Activated T-cell treated with anti-CD3 and anti-CD28 coated beads for 4 hours (primary cell): ENCODE measurements at places on chromosomes 3 and 15.

GRCh38 chr3:171286580-171287249 is 173.5 kb downstream of the TNIK start:
- DNase-seq: no peak

GRCh38 chr3:100207886-100208285 is 52.9 kb upstream of the TBC1D23 start:
- no peak for DNase-seq

DNA sequence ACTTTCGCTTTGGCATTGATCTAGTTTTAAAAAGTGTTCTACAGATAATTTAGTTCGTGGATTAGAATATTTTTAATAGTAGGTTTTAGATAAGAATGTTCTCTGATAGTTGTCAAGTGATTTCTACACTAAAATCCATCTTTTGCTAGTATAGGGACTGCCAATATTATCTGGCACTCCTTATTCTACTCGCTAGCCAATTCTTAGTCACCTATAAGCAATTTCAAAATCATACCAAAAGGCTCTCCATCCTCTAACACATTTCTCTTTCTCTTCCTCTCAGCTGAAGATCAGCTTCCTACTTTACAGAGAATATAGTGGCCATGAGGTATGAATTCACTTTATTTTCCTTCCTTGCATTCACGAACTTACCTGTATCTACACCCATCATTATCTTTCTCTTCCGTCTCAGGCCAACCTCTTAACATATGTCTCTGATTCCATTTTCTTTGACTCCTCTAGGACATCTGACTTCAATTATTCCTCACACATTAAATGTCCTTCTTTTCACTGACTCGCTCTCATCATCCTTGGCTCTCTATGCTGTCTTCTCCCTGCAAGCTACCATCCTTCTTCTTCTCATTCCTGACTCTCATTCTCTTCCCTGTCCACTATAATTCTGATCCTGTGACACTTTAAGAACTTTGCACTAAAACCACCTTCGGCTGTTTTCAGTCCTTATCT is 35.5 kb downstream of the C3orf80 start:
- no peak for DNase-seq

DNA sequence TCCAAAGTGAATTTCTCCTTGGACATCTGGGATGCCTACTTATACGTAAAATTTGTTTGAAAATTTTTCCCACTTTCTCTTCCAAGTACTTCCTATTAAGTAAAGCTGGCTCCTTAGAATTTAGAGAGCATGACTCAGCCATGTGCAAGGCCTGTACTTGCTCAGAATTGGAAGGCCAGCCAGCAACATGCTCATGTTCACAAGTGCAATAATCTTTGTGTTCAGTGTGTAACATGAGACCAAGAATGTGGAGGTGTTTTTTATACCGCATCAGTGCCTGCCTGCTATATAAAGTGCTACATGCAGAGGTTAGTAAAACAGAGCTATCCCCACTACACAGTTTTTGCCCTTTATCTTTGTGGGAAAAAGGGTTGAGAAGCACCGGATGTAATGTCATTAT is 151.9 kb upstream of the FEZF2 start:
- no peak for DNase-seq

- no peak for DNase-seq
Observed at GRCh38 chr3:18300916-18301315, 124.2 kb downstream of the SATB1 start.

GRCh38 chr3:160041465-160041864 is 52.8 kb downstream of the IL12A start:
- no peak for DNase-seq

DNA sequence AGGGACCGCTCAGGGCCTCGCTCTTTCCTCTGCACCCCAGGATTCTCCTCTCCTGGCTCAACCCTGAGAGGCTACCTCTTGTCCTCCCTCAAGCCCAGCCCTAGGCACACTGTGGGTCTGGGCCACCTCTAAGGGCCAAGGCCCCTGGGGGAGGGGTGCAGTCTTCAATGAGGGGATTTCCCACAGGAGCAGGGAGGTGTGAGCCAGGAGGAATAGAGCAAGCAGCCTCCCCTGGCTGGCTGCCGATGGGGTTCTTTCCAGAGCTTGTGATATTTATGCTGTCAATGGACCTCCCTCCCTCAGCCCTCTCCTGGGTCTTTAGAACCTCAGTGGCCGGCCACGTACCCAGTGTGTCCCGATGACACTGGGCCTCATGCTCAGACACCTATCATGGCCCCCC is 99.5 kb upstream of the RPL32 start:
- no peak for DNase-seq

DNA sequence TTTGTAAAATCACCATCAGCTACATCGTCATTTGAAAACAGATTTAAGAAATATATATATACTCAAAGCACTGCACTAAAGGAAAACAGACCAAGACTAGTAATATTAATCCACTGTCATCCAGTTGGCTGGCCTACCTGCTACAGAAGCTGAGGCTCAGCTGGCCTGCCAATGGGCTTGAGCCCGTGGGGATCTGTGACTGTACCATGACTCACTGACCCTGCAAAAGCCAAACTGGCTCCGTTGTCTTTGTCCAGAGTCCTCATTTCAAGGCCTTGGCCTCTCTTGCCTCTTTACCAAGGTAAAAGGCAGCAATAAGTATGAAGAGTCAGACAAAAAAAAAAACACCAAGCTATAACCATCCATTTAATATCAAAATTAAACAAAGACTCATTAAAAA is 463.5 kb upstream of the RASGRP1 start:
- DNase-seq: no peak

GRCh38 chr3:104536715-104537114 is 830.0 kb upstream of the ALCAM start:
- no peak for DNase-seq

DNA sequence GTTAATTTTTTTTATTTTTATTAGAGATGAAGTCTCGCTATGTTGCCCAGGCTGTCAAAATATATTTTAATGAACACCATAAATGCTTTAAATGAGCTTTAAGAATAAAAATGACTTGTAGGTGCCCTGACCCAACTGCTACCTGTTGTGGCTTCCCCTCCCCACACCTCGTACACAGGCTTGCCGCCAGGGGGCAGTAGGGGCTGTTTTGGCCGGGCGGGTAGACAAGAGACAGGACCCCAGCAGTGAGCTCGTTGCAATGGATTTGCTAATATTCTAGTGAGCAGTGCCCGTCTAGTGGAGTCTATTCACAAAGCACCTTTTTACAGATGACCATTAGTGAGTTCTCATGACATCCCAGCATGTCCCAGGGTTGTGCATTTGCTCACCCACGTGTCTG is 418.1 kb downstream of the OCA2 start:
- no peak for DNase-seq

DNA sequence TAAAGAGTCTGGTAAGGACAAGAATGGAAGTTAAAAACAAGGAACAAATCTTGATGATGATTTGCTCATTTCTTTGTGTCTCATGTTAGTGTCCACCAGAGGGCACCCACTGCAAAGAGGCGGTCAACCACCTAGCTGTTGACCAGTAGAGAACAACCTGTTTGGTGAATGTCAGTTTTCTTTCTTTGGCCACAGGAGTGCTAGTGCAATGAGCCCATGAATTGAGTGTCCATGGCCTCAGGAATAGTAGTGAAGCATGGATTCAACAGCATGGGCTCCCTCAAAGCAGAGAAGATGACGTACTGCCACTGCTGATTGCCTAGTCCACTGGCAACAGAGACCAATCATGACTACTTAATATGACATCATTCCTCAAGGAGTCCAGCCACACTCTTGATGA is 10.7 kb upstream of the CNTN6 start:
- DNase-seq: no peak

GRCh38 chr3:163779396-163780344 is 1298.6 kb downstream of the SI start:
- no peak for DNase-seq

DNA sequence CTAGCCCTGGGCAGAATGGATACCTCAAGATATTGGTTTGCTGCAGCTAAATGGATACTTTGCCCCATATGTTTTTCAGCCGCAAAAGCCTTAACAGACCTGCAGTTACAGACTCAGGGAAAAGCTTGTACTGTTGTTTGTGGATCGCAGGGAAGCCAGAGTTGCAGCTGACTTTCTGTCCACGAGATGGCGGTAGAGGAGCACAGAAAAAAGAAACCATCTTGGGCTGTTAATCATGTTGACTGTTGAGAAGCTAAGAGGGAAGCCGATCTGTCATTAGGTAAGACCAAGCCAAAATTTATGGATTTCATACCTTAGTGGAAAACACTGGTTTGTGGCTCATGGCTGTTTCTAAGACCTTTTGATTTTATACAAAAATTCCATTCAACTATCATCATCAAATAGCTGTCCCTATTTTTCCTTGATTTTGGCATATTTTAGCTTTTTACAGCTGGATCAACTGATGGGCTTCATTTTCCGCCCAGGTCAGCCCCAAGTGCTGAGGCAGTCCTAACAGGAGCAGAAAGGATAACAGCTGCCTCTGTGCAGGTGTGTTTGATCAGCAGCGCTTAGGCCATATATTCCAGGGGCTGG is 205.7 kb upstream of the ZPLD1 start:
- peak; percentile 71 for DNase-seq

DNA sequence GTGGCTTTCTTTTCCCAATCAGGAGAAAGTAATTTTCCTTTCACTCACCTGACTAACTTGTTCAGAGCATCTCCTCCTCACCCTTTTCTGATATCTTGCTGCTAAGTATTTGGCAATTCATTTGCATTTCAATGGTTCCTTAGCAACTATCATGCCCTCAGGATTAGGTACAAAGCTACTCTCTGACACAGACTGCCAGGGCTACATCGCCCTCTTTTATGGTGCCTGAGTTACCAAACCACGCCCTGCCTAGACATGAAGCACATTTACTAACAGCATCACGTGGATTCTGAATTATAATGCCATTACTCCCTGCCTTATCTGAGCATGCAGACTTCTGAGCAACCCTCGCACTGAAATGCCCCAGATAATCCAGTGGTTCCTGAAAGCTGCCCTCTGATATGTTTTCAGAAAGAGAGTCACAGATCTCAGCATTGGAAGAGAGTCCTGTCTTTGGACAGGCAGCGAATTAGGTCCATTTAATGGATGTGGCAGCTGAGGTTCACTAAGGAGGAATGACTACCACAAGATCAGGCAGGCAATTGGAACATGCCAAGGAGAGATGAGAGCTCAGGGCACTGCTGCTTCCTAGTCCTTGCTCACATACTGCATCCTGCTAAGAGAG is 14.5 kb downstream of the EPHB1 start:
- DNase-seq: no peak

GRCh38 chr3:8516783-8517182 is 15.2 kb downstream of the LMCD1 start:
- no peak for DNase-seq

DNA sequence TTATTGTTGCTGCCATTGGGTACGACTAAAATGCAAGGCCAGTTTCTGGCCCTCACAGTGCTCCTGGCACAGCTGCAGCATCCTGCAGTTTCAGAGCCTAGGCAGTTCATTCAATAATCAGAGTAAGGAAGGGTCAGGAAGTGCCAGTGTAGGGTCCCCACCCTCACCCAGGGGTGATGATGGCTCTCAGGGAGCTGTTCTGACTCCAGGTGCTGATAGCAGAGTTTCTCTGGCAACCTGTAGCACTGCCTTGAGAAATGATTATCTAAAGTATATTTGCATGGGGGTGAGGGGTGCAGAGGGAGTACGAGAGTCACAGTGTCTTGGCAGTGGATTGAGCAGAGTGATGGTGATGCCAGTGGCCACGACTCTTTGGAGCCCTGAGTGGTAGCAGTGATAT is 15.5 kb upstream of the IL16 start:
- DNase-seq: no peak

GRCh38 chr3:121809249-121809648 is 25.6 kb downstream of the IQCB1 start:
- no peak for DNase-seq

- DNase-seq: no peak
Observed at GRCh38 chr15:29819979-29820378, 2.3 kb downstream of the TJP1 start.

DNA sequence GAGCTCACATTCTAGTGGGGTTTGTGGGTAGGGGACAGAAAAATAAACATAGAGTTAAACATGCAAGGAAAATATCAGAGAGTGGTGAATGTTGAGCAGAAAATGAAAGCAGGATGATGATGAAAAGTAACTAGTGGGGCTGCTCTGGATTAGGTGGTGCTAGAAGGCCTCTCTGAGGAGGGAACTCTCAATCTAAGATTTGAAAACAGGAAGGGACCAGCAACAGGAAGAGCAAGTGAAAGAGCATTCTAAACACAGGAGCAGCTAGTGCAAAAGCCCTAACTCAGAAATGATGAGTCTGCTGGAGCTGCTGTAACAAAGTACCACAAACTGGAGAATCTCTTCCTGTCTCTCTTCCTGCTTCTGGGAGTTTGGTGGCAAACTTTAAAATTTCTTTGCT is 468.6 kb upstream of the AGTR1 start:
- DNase-seq: no peak

GRCh38 chr3:147341727-147342126 is 64.6 kb downstream of the ZIC4 start:
- DNase-seq: no peak

GRCh38 chr3:3084890-3085289 is 25.3 kb downstream of the IL5RA start:
- no peak for DNase-seq

GRCh38 chr15:87722941-87723691 is 533.4 kb downstream of the NTRK3 start:
- DNase-seq: no peak

DNA sequence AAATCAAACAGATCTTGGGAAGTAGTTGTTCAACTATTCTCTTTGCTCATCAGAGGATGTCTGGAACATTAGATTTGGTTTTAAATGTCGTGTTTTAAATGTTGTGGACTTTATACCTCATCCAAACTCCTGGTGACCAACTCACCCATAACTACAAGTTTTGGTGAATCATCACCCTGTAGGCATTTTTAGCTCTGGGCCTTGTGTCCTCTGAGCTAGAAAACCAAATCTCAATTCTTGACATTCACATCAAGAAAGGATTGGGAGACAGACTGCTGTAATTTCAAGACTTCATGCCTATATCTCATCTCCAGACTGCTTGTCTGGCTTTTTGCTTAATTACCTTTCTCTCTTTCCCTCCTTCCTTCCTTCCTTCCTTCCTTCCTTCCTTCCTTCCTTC is 228.5 kb upstream of the ROBO2 start:
- DNase-seq: no peak

- no peak for DNase-seq
Observed at GRCh38 chr3:39109086-39109485, 1.6 kb downstream of the TTC21A start.

GRCh38 chr3:71454512-71455403 is 128.8 kb downstream of the FOXP1 start:
- DNase-seq: no peak

DNA sequence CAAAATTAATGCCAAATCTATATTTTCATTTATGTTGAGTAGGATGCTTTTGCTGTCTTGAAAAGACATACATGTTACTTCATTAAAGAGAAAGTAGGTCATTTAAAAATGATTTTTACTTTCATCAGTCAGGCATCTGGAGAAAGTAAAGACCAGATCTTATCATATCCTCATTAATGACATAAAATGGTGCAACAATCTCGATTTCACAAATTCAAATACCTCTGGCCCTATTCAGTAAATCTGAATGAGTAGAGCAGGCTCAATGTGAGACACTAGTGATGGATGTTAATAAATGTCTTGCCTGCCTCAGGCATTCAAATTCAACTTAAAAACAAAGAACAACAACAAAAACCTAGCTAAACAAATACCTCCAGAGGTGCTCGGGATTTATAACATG is 714.1 kb downstream of the NAALADL2 start:
- no peak for DNase-seq
